RWPE2 (cell line): ENCODE measurements at places on chromosomes 4 and X.

GRCh38 chrX:56564164-56564885 lies 898 bp downstream of the UBQLN2 start:
- peak overlapping the region; percentile 51 for H3K4me3 ChIP-seq
- H3K27me3 ChIP-seq, result no peaks in the 10 kb centered on the region
- H3K36me3 ChIP-seq, result peaks cover 18% of the 10 kb centered on the region

GRCh38 chr4:84750260-84750959 lies 167.5 kb downstream of the CDS1 start:
- peaks cover 83% of the 10 kb centered on the region for H3K36me3 ChIP-seq
- H3K27me3 ChIP-seq, result no peaks in the 10 kb centered on the region
- no peak overlapping the region for H3K27ac ChIP-seq
- no peak for DNase-seq
- no peaks in the 10 kb centered on the region for H3K4me1 ChIP-seq
- no peak overlapping the region for H3K4me3 ChIP-seq

DNA sequence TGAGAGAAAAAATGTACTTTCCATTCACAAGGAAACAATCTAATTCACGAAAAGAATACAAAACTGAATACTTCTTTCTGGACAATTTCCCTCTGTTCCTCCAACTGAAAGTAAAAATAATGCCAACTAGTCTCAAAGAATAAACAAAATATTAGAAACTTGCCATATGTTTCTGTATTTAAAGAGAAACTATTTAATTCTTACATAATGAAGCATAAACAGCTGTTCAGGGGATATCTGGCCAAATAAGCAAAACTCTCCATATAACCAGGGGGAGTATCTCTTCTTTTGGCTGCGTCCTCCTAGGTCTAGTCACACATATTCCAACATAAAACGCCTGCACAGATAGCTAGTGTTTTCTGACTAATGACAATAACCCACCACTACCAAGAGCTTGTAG lies 805 bp downstream of the GATB start:
- H3K27ac ChIP-seq, result no peak overlapping the region
- H3K27me3 ChIP-seq, result no peaks in the 10 kb centered on the region
- peak overlapping the region; percentile 60 for H3K4me3 ChIP-seq

- no peaks in the 10 kb centered on the region for H3K4me1 ChIP-seq
- no peak for DNase-seq
- no peaks in the 10 kb centered on the region for H3K36me3 ChIP-seq
- H3K4me3 ChIP-seq, result no peak overlapping the region
- H3K27me3 ChIP-seq, result no peaks in the 10 kb centered on the region
Observed at GRCh38 chr4:110395421-110395820, 80.5 kb upstream of the ENPEP start.

- peaks cover 20% of the 10 kb centered on the region for H3K4me1 ChIP-seq
- peak overlapping the region; percentile 84 for H3K27ac ChIP-seq
- peak; percentile 74 for DNase-seq
- H3K36me3 ChIP-seq, result no peaks in the 10 kb centered on the region
- H3K27me3 ChIP-seq, result no peaks in the 10 kb centered on the region
- H3K4me3 ChIP-seq, result no peak overlapping the region
Observed at GRCh38 chr4:68361146-68361589, 11.3 kb upstream of the YTHDC1 start.
